ENCODE measurements at places on chromosomes 16 and 17.

DNA sequence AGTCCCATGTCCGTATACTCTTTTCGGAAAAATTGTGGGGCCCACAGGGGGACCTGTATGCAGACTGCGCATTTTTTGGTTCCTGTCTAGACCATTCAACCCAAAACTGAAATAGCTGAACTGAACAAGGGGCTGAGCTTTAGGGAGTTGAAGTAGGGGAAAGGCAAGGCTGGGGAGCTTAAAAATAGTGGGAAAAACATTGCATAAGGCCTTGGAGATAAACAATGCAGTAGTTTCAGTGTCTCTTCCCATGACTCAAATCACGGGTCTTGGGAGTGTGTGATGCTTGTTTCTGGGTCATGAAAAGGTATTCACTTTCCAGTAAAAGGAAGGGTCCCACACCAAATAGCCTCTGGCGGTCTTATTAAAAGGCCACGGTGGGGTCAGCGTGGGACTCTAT, 402.8 kb upstream of the SALL1 start:
- no peak for DNase-seq

DNA sequence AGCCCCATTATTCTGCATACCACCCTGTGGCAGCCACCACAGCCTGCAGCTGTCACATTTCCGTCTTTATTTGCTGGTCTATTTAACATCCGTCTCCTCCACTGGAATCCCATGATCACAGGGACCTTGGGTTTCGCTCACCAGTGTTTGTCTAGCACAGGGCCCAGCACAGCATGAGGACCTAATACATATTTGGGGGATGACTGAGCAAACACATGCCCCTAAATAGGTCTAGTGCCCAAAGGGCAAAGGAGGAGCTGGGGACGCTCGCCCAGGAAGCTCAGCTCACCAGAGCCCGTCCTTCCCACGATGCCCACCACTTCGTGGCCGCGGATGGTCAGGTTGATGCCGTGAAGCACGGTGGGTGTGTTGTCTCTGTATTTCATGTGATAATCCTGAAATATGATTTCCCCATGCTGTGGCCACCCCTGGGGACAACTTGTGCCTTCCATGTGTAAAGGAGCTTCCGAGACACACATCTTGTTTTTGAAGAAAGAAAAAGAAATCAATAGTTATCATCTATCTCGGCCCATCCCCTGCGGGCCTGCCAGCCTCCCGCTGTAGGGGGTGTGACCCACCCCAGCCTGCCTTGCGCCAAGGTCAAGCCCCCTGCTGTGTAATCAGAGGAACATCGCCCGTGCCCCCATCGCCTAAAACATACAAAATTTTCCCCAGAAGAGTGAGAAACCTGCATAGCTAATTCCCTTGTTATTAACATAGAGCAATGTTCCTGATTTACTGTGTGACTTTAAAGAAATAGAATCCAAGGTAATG, 21.0 kb upstream of the ABCC12 start:
- DNase-seq: no peak

DNA sequence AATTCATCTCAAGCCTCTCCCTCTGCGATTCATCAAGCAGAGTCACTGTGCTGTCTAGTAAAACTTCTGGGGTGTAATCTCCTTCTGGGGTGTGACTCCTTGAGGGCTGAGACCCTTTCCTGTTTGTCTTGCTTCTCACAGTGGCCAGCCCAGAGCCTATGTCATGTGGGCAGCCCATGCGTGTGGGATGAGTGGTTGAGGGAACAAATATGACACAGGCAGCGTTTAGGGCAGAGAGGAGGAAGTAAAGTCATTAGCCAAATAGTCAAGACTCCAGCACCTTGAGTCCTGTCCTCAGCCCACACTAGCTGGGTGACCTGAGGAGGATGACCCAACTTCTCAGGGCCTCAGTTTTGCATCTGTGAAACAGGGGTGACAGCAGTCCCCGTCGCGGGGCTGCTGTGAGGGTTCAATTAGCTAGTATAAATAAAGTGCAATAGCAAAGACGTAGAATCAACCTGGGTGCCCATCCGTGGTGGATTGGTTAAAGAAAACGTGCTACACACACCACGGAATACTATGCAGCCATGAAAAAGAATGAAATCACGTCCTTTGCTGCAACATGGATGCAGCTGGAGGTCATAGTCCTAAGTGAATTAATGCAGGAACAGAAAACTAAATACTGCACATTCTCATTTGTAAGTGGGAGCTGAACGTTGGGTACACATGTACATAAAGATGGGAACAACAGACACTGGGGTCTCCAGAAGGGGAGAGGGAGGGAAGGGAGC, 4.5 kb upstream of the ITGAX start:
- peak; percentile 71 for DNase-seq

- no peak for DNase-seq
These were observed 378.0 kb upstream of the CA10 start for GRCh38 chr17:52536489-52536888.

DNA sequence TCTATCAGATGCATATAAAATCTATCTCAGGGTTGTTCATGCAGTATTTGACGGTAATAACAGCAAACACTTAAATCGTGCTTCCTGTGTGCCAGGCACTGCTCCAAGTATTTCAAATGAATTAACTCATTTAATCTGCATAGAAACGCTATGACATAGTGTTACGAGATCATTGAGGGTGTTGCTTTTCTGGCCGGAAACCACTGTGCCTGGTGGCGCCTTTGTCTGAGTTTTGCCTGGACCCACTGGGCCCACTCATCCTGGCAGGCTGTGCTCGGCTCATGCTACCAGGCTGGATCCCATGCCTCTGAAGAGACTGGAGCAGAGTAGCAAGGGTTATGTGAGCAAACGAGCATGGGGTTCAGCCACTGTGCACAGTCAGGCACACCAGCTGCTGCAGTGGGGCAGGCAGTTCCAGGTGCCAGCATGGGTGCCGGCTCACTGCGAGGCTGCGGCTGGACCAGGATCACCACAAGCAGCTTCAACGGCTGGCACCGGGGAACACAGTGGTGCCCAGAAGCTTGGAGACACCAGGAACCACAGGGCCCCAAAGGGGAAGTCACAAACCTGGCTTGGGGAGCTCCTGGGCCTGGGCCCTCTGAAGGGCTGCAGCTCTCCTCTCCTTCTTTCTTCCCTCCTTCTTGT, 45.9 kb upstream of the CLEC19A start:
- DNase-seq: no peak

GRCh38 chr16:67413978-67414911, 2.0 kb downstream of the ZDHHC1 start:
- DNase-seq: no peak

DNA sequence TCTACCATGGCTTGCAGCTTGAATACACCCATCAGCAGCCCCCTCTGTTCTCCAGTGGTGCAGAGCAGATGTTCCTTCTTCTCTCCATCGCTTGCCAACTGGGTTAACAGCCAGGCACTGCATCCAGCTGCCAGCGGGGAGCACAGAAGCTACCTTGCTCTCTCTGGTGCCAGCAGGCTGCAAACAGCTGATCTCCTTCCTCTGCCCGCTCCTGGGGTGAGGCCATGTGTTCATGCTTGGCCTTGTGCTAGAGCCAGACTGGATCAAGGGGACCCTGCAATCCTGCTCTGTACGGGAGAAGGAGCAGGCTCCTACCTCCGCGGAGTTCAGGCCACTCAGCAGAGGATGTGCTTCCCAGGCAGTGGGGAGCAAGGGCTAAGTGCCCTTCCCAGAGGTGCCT, 24.1 kb upstream of the ENGASE start:
- DNase-seq: no peak

- no peak for DNase-seq
These were observed 175.7 kb downstream of the AXIN2 start for GRCh38 chr17:65385726-65386125.

- DNase-seq: no peak
These were observed 65.1 kb upstream of the MED9 start for GRCh38 chr17:17411692-17412091.

- no peak for DNase-seq
These were observed 17.9 kb upstream of the AKAP1 start for GRCh38 chr17:57067162-57067561.

GRCh38 chr17:38333635-38334295, 10.0 kb downstream of the GPR179 start:
- peak; percentile 78 for DNase-seq

DNA sequence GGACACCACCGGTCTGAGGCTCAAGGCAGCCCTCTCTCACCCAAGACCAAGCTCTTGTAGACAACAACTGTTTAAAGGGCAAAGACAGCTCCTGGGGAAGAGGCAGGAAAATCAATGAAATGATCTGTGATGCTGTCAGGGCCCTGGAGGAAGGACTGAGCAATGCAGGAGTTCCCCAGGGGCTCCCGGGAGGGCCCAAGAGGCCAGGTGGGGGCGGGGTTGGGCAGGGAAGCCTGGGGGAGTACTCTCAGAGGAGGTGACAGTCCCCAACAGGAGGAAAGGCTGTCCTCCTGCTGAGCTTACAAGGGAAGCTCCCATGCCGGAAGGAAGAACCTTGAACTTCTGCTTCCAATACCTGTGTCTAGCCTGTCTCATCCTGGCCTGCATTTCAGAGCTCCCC, 8.3 kb upstream of the NOS2 start:
- DNase-seq: no peak

DNA sequence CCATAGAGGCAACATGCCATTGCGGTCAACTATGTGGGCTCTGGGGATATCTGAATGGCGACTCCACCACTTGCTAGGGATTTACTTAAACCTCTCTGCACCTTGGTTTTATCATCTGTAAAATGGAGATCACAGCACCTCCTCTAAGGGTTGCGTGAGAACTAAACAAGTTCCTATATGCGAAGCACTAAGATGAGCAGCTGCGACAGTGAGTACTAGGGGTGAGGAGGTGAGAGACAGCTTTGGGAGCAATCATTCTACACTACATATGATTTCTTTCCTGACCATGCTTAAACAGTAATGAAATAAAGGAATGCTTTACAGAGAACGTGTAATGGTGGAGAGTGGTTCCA, 61.4 kb downstream of the CREBBP start:
- no peak for DNase-seq

- no peak for DNase-seq
These were observed 60.1 kb upstream of the GSE1 start for GRCh38 chr16:85552980-85553435.

- peak; percentile 80 for DNase-seq
These were observed 3.6 kb upstream of the WDR81 start for GRCh38 chr17:1720856-1721386.

DNA sequence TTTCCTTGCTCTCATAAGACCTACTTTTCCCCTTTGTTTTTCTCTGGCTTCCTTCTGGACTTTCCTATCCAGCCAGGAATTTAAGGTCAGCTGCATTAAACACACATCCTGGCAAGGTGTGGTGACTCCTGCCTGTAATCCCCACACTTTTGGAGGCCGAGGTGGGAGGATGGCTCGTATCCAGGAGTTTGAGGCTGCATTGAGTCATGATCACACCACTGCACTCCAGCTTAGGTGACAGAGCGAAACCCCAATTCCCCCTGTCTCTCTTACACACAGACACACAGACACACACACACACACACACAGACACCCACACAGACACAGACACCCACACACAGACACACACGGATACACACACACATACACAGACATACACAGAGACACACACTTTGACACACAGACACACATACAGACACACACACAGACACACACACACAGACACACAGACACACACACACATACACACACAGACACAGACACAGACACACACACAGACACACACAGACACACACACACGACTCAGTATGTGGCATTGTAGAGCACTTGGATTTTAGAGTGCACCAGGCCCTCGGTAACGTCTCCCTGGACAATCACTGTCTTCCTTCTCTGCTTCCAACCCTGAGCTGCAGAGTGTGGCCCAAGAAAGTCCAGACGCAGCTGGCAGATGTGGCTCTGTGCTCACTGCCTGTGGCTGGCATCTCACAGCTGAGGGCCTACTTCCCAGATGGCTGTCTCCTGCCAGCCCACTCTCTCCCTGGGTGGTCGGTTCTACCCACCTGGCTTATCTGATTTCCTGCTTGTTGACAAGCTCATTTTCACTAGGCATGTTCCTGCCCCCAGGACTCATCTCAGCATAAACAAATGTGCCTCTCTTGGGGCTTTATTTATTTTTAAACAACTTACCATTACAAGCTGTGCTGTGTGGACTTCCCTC, 39.0 kb downstream of the NLRP1 start:
- no peak for DNase-seq

DNA sequence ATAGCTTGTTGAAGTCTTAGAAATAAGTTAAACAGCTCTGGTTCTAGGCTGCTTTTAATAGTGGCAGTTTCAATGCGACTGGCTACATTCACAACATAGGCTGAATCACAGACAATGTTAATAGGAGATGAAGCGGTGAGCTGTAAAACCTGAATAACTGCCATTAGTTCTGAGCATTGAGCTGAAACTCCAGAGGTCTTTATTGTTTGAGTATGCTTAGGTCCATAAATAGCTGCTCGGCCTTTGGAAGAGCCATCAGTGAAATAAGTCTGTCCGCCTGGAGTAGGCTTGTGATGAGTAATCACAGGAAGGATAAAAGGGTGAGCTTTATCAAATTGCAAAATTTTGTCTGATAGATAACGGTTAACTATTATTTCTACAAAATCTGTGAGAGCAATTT, 9.4 kb upstream of the ZNF689 start:
- no peak for DNase-seq

DNA sequence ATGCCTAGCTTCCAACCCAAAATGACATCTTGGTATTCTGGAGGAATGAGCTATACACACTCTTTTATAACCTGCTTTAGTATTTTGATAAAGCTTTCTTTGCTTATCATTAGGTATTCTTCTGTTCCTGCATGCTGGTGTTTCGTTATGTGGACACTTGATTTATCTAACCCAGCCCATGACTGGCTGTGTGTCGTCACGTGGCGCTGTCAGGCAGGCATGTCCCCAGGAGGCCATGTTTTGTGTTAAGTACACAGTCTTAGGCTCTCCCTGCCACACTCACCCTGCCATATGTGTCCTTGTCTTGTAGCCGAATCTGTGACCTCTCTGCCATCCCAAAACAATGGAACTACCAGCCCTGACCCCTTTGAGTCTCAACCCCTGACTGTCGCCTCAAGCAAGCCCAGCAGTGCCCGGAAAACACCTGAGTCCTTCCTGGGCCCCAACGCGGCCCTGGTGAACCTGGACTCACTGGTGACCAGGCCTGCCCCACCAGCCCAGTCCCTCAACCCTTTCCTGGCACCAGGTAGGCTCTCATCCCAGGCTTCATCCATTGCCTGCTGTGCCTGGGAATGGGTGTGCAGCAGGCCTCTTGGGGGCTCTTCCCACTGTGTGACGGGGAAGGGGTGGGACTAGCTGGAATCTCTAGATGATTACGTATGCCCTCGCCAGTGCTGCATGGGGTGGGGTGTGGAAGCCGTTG, 30.8 kb downstream of the B9D1 start:
- DNase-seq: no peak

- DNase-seq: no peak
These were observed 437.2 kb downstream of the HS3ST3B1 start for GRCh38 chr17:14737984-14738651.

Measured in stimulated activated effector memory CD8-positive, alpha-beta T cell treated with anti-CD3 and anti-CD28 coated beads, Interleukin-12 subunit alpha, Interleukin-12 subunit beta, amount 100 ng/mL, for 72 hours (primary cell).